ENCODE measurements at places on chromosomes 1 and 21.

DNA sequence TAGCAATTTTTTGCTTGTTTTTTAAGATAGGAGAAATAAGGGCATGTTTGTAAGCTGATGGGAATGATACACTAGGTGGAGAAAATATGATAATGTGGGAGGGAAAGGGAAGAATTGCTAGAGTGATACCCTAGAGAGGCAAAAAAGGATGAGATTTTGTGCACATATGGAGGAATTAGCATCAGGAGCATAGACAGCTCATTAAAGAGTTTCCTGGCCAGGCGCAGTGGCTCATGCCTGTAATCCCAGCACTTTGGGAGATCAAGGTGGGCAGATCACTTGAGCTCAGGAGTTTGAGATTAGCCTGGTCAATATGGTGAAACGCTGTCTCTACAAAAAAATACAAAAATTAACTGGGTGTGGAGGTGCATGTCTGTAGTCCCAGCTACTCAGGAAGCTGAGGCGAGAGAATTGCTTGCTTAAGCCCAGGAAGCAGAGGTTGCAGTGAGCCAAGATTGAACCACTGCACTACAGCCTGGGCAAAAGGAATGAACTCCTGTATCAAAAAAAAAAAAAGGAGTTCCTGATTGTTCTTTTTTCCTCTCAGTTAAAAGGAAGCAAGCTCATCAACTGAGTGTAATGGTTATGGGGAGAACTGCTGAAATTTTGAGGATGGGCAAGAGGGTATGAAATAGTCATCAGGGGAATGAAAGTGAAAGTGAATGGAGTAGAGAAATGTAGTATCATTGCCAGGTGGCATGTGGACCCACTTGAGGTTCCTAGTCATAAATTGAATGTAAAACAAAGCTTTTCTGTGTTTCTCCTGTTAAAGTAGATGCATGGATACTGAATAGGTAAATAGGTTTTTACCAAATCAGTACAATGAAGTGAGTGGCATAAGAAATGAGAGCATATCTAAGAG, 35.5 kb downstream of the SH3GLB1 start:
- DNase-seq: no peak

GRCh38 chr1:35452106-35452774, 105.0 kb downstream of the KIAA0319L start:
- DNase-seq: no peak

- DNase-seq: no peak
Measured at GRCh38 chr1:116518400-116518799, 52.4 kb downstream of the CD58 start.

- DNase-seq: no peak
Measured at GRCh38 chr1:147526501-147526900, 14.8 kb upstream of the BCL9 start.

DNA sequence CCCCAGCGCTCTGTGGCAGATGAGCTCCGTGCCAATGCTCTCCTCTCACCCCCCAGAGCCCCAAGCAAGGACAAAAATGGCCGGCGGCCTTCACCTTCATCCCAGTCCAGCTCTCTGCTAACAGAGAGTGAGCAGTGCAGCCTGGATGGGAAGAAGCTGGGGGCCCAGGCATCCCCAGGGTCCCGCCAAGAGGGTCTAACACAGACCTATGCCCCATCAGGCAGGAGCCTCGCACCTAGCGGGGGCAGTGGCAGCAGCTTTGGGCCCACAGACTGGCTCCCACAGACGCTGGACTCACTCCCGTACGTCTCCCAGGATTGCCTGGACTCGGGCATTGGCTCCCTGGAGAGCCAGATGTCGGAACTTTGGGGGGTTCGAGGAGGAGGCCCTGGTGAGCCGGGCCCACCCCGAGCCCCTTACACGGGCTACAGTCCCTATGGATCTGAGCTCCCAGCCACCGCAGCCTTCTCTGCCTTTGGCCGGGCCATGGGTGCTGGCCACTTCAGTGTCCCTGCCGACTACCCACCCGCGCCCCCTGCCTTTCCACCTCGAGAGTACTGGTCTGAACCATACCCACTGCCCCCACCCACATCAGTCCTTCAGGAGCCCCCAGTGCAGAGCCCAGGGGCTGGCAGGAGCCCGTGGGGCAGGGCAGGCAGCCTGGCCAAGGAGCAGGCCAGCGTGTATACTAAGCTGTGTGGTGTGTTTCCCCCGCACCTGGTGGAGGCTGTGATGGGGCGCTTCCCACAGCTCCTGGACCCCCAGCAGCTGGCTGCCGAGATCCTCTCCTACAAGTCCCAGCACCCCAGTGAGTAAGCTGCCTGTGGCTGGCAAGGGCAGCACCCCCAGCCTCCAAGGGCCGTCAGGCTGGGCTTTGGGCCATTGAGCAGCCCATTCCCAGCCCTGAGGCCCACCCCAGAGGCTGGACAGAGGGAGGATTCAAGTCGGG, 8.7 kb downstream of the ZC3H12A start:
- DNase-seq: no peak

GRCh38 chr1:192118881-192119405, 39.3 kb upstream of the RGS18 start:
- no peak for DNase-seq

DNA sequence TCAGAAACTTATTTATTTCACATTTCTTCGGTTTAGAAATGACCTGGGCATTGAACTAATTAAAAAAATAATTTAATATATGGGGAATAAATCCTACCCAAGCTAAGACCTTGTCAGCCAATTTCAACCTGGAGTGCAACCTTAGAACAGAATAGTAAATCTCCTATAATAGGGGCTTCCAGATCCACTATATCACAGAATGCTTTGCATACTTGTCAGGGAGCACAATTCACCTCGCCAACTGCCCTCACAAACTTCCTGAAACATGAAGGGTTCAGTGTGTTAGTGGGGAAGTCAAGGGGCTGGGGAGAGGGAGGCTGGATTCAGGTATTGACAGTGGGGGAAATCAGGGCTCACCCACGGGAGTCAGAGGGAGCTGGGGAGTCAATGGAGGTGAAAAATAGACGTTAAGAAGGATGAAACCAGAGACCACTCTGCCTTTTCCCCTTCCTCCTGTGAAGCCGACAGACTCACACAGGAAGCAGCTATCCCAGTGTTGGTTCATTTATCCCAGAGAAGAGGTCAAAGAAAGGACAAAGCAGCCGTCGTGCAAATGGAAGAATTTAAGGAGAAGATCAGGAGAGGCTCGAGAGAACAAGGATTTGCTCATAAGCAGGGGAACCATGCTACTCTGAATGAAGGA, 453.3 kb downstream of the NUF2 start:
- DNase-seq: no peak

DNA sequence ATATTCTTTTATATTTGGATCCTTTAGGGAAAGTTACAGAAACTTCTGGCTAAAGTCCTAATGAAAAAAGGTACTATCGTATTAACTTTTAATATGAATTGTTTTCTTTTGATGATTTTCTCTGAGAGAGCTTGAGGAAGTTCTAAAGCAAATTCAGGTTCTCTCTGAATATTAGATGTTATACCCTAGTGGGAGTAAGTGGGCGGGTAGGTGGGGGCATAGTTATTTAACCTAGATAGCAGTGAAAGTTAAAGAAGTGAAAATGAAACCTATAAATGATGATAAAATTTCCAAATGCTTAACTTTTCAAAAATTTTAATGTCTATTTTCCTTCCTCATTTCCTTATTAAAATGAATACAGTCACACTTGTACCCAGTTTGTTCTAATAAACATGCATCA, 26.2 kb upstream of the B3GALT2 start:
- DNase-seq: no peak

GRCh38 chr1:47536646-47537118, 98.8 kb downstream of the FOXD2 start:
- no peak for DNase-seq

DNA sequence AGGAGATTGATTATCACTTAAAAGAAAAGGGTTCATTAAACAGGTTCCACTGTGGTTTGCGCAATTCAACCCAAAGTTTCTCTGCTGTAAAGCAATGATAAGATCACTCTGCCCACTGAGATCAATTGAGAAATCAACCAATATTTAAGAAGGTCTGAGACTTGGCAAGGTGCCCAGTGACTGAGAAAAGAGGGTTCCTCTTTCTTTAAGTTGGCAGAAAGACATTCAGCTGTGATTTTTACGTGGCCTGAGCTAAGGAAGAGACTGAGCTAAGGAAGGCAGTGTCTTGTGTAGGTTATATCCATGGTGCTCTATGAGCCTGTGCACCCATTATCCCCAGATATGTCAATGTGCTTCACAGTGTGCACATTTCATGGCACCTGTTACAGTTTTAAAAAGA, 344.1 kb downstream of the DISC1 start:
- no peak for DNase-seq

DNA sequence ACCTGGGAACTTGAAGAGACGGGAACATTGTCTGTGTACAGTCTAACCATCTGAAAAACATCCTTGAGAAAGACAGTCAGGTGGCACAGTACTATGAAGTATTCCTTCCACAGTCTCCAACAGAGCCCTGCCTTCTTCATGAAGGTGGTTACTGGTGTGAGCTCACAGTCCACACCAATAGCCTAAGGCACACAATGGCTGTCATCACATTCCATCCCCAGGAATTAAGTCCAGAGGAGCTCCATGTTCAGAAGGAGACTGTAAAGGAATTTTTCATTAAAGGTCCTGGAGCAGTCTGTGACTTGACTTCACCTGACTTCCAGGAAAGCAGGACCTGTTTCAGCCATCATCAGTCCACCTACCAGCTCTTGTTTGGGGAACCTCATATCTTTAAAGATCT, 180.2 kb downstream of the C1orf21 start:
- DNase-seq: no peak

GRCh38 chr1:31669786-31670592, 25.3 kb upstream of the PEF1 start:
- no peak for DNase-seq

GRCh38 chr1:112954945-112955772, 837 bp downstream of the SLC16A1 start:
- DNase-seq: peak; percentile 78

DNA sequence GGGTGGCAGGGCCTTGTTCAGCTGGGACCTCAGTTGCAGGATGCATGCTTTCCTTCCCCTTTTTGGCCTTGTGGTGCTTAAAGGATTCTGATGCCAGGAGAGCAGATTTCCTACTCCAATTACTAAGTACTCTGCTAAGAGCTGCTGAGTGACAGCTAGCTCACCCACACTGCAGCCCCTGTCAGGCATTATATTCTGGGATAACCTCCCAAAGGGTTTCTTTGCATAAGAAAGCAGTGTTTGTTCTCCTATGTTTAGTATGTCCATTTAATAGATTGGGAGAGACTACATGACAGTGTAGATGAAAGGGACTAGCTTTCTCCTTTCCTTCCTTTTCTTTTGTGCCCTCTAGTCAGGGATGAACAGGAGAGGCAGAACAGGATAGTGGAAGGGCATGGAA, 100.7 kb downstream of the FAM78B start:
- no peak for DNase-seq

GRCh38 chr1:23237508-23237907, 20.2 kb upstream of the HTR1D start:
- DNase-seq: no peak

GRCh38 chr1:11027316-11027715, 14.9 kb downstream of the TARDBP start:
- DNase-seq: no peak

DNA sequence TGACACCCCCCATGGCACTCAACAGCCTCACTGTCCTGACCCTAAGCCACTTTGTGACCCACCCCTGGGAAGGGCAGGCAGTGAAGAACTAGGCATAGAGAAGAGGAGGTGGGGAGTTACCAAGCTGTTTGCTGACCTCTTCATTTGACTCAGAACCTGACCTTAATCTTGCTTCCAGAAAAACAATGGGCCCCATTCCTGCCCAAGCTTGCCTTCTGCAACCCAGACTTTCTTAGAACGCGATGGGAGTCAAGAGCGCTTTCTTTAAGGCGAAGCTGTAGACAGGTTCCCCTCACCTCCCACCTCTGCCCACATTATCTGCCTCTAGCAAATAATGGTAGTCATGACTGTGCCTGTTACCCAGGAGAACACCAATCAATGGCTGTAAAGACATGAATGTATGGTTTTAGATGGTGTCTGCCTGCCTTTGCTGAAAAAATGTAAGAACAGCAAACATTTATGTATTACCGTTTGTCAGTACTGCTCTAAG, 8.2 kb upstream of the CBR3 start:
- no peak for DNase-seq

- peak; percentile 56 for DNase-seq
Measured at GRCh38 chr1:153510984-153511410, 24.8 kb downstream of the S100A6 start.

GRCh38 chr1:233938476-233938875, 34.0 kb downstream of the SLC35F3 start:
- no peak for DNase-seq

- DNase-seq: no peak
Measured at GRCh38 chr1:3890389-3891328, 9.4 kb downstream of the C1orf174 start.

DNA sequence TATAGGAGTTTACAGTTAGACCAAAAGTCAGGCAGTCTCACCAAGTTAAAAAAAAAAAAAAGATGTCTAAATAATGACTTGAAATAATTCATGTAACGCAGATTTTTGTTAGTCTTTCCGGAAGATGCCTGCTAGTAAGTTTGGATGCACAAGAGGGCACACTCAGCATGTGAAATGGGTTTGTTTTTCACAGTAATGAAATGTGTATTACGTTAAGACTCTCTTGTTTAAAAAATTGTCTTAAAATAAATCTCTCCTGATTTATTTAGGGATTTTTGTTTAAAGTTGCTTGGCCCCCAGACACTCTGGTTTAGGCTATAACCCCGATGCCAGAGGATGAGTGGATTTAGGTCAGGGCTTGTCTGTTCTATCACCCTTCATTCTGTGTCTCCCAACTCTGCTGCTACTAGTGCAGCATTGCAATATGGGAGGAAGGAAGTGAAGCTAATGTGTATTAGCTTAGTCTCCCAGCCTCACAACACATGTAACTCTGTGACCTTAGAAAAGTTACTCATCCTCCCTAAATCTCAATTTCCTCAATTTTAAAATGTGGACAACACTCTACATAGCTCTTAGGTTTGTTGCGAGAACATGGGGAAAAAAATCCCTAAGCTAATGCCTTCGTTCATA, 25.7 kb downstream of the CTH start:
- no peak for DNase-seq

- no peak for DNase-seq
Measured at GRCh38 chr1:145759721-145760120, 40.4 kb downstream of the CD160 start.

GRCh38 chr1:19858893-19859292, 23.3 kb upstream of the OTUD3 start:
- DNase-seq: peak; percentile 9

DNA sequence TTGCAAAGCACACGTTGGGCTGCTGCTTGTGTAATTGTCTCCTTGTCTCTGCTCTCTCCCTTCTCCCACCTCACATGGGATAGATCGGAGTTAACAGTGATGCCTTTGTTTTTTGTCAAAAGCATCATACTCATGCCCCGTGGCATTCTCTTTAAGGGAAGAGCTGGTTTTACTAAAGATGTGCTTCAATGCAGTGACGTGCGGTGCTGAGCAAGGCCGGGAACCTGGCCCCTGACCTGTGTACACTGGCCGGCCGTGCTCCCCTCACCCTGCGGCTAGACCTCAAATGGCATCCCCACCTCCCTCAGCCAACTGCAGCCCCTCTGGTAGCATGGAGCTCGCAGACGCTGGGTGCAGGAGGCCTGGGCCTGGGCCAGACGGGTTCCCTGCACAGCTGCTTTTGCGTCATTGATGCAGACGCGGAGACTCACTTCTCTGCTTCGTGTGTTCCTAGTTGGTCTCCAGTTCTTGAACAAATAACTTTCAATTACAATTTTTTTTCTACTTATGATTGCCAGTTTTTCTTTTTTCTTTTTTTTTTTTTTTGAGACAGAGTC, 19.9 kb downstream of the AGPAT3 start:
- DNase-seq: no peak

- DNase-seq: no peak
Measured at GRCh38 chr1:175250027-175250426, 57.5 kb upstream of the KIAA0040 start.

- DNase-seq: no peak
Measured at GRCh38 chr1:201748335-201748734, 80.6 kb upstream of the IPO9 start.
